ENCODE measurements at places on chromosomes 5 and 9.

GRCh38 chr9:91162784-91163443 is 198.8 kb downstream of the AUH start:
- peak; percentile 49 for DNase-seq

- no peak for DNase-seq
These were observed 13.6 kb upstream of the PHF19 start for GRCh38 chr9:120890320-120891244.

- DNase-seq: no peak
These were observed 101.6 kb upstream of the PTPN3 start for GRCh38 chr9:109599711-109600110.

DNA sequence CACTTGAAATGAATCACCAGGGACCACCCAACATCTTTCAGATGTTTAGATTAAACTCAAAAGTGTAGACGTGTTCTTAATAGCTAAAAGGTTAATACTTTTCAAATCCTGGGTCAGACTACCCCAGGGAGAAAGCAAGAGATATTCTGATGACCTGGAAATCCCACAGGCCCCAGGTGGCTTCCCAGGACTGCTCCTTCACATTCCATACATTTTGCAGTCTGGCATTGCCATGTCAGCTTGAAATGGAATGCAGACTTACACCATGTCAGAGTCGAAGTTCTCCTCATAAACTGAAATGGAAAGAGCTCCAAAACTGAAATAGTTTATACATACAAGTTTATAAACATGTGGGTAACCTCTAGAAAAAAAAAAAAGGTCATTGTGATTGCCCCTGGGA is 61.5 kb downstream of the TMEM167A start:
- no peak for DNase-seq

DNA sequence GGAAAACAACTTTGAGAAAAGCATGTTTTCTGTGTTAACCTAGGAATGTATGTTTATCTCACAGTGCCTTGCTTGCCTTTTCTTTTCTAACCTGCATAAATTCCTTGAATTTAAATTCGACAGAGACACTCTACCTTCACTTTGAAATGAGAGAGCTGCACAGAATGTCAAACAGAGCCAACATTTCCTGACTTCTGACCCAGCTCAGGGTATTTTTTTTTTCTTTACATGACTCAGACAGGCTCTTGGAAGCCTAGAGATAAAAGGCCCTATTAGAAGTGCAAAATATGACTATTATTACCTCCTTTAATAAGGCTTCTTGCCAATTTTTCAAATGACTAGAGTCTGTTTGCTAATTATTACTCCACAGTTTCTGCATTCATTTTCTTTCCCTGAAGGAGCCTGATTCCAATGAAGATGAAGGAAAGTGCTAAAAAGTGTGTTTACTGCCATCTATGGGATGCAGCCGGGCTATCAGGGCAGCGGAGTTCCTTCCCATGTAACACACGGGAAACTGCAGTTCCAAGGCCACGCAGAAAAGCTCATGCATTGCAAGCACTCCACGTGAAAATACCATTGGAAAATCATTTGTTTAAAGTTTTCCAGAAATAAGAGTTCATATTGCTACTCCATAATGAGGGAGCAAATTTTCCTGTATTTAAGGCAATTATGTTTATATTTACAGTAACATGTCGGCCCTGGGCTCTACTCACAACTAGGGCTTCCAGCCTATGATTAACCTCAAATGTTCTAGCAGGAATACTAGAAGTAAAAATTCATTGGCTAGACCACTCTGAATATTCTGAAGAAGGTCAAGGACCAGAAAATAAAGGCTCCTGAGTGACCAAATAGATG is 485.6 kb downstream of the ZSWIM6 start:
- no peak for DNase-seq

DNA sequence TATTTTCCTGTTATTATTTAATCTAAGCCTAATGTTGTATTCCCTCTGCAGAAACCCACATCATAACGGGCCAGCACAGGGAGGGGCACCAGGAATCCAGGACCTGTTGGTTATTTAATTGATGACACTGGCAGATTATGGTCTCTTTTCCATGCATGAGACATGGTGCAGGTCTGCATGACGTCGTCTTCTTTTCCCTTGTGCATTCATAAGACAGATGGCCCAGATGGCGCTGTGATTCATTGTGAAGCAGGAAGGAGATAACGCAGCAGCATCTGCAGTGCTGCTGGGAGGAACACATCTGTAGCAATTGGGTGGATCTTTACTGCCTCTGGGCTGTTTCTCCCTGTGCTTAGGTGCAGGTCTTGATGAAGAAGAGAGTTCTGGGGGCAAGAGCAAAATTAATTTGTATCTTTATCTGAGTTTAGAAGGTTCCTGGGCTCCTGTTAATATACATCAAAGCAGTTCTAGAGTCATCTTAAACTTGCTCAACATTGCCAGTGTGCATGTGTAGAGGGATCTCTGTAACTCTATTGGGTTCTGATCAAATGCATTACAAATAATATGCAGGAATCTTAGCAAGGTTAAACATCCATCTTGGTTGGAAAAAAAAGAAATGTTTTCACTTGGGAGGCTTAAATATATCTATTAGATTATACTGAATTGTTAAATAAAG is 176.1 kb downstream of the PCSK1 start:
- DNase-seq: no peak

DNA sequence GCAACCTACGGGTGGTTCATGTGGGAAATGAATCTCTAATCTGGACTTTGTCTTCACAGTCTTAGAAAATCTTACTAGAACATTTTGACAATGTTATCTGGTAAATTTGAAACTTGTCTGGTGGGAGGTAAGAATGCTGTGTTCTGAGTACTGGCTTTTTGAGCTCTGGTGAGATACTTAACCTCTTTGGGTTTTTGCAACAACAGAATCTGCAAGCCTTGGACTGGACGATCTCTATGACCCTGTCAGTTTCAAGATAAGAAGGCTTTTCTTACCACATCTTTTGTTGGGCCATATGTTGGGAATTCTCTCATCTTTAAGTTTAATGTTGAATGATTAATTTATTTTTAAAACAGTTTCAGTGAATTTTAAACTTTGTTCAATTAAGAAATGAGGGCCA is 112.9 kb downstream of the GOLPH3 start:
- DNase-seq: no peak

GRCh38 chr5:30343707-30344106 is 849.8 kb upstream of the CDH6 start:
- DNase-seq: no peak

- no peak for DNase-seq
These were observed 65.2 kb downstream of the IPO11 start for GRCh38 chr5:62477801-62478200.

GRCh38 chr5:143524338-143524945 is 121.0 kb upstream of the NR3C1 start:
- DNase-seq: no peak

GRCh38 chr9:105043370-105043936 is 115.5 kb upstream of the ABCA1 start:
- DNase-seq: no peak

GRCh38 chr5:102902647-102903046 is 147.5 kb downstream of the PAM start:
- no peak for DNase-seq

- no peak for DNase-seq
These were observed 210.7 kb upstream of the CDH10 start for GRCh38 chr5:24855485-24855884.

- no peak for DNase-seq
These were observed 221.9 kb downstream of the GABRG2 start for GRCh38 chr5:162289489-162289888.

DNA sequence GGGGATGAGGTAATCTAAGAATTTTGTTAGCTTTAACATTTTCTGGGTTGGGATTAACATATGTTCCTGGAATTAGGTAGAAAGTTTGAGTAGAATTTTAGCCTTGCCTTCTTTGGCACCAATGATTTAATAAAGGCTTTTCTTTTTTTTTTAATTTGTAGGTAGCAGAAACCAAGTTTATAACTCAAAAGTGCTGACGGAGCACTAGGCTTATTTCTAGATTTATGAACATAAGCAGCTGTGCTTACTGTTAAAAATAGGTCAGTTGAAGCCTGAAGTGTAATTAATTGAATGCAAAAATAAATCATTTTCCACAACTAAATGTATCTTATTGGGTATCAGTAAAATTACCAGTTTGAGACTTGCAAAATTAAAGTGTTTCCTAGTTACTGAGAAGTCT is 62.4 kb downstream of the TAF11L14 start:
- DNase-seq: no peak

- no peak for DNase-seq
These were observed 61.1 kb downstream of the OXCT1 start for GRCh38 chr5:41809128-41809527.

GRCh38 chr5:122611406-122611805 is 163.5 kb upstream of the SNX2 start:
- no peak for DNase-seq

DNA sequence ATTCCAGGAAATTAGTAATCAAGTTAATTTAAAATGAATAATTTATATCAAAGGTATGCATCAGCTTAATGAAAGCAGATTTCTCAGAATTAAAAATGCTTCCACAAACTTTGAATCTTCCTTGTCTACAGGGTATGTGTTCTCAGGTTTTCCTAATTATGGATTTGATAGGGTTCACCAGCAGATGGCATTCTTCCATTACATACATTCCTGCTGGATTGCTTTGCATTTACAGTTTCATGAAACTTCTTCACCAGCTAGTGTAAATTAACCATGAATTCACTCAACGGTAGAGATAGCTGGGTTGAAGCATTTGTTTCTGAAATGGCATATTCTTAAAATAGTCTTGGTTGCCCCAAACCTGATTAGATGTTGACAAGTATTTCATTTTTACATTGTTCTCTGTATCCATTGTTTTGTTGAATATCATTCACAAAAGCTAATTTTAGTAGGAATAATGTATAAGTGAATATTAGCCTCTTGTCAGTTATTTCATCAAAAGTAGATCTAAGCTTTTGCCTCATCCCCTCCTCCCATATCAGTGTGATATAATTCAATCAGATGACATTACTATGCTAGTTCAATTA is 68.7 kb upstream of the WDR41 start:
- DNase-seq: peak; percentile 8

GRCh38 chr5:155661859-155662258 is 648.3 kb downstream of the KIF4B start:
- no peak for DNase-seq

GRCh38 chr5:107917983-107918382 is 247.2 kb upstream of the EFNA5 start:
- no peak for DNase-seq

- DNase-seq: no peak
These were observed 24.1 kb downstream of the QRFP start for GRCh38 chr9:130872508-130872907.

DNA sequence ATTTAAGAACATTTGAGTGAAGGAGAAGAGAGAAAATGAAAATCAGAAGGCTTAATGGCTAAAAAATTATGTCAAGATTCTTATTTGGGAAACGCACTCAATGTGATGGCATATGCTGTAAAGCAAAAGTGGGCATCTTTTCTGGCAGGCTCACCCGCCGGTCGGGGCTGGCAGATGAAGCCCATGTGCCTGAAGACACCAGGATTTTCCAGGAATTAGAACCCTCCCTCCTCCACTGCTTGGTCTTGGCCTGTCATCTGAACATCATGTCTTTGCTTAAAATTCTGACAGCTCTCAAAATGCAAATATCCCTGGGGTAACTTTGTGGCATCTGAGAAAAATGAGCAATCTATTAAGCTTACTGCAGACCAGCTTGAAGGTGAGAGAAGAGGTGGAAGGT is 337.9 kb downstream of the IRX1 start:
- DNase-seq: no peak

DNA sequence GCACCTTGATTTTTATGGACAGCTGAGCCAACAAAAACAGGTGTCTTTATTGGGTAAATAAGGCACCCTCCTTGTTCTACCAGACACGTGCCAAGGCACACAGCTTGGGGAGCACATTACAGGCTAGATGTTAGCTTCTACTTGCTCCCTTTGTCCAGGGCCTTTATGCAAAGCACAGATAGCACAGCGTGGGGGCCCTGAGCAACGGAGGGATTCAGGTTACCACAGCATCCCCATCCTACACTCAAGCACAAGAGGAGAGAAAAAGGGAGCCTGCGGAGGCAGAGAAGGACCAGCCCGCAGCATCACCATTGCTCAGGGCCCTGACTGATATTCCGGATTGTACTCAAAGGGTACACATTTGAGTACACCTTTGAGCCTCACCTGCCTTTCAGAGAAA is 181.7 kb upstream of the KIF2A start:
- DNase-seq: no peak

- no peak for DNase-seq
These were observed 1938.4 kb upstream of the C9orf72 start for GRCh38 chr9:29511680-29512079.

DNA sequence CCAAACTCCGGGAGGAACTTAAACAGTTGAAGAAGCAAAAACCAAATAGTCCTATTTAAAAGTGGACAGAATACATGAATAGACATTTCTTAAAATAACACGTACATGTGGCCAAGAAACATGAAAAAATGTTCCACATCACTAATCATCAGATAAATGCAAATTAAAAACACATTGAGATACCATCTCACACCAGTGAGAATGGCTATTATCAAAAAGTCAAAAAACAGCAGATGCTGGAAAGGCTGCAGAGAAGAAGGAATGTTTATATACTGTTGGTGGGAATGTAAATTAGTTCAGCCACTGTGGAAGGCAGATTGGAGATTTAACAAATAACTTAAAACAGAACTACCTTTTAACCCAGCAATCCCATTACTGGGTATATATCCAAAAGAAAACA is 283.0 kb upstream of the IZUMO3 start:
- no peak for DNase-seq

DNA sequence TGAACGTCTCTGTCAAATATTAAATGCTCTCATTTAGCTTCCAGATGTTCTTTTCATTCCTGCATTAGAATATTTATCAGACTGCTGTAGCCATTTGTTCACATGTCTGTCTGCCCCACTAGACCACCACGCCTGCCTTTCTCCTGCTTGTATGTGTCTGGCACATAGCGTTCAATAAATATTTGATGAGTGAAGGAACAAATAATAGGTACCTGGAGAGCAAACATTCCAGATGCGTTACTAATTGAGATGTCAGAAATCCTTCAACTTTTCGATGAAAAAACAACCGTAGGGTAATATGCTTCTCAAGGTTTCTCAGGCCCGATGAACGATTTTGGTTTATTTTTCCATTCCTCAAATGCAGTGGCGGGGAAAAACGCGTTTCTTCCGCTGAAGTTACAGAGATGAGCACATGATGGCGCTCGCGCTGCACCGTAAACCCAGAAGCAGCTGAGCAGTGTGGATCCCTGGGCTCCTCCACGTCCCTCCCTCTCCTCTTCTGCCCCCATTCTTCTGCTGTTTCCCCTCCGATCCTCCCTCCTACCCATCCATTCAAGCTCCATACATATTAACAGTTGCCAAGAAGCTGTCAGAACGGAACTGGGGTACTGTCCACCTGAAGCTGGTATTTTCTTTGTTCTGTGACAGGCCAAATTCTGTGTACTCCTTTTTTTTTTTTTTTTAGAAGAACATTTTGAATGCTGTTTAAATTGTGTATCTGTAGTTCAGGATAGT is 245.4 kb downstream of the MPDZ start:
- DNase-seq: no peak

- DNase-seq: peak; percentile 66
These were observed 71.5 kb downstream of the TRIM36 start for GRCh38 chr5:115098041-115098702.

GRCh38 chr5:44426944-44427343 is 37.7 kb upstream of the FGF10 start:
- no peak for DNase-seq
